Karpas-422 (cell line): ENCODE measurements at places on chromosomes 16 and 17. TPM values are rescaled to one million over a fixed set of nuclear protein-coding genes. Genes with fewer than 3 reads are reported as not detected.

Gene CTRB2
- not detected in 2 replicates for total RNA-seq

Gene ANKRD11
- 28.5 and 29.9 TPM in 2 replicates for total RNA-seq

Gene MT1E
- not detected in 2 replicates for total RNA-seq

Gene KLHL10
- 0.29 TPM in 1 of 2 replicates, not detected in the other for total RNA-seq

DNA sequence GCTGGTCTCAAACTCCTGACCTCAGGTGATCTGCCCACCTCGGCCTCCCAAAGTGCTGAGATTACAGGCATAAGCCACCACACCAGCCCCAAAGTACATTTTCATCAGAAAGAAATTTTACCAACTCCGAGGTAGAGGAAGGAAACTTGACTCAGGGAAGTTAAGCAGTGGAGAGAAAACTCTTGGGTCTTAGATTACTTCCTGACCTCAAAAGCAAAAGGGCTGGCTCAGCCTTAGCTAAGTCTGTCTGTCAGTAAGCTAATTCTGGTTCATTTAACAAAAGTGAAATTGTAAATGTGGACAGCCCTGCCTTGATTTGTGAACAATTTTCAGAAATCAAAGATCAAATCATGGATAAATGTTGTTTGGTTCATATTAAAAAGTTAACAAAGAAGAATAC is 30.6 kb downstream of the MAP2K6 start:
- DNase-seq: no peak
